ENCODE measurements at places on chromosomes 12 and 14.

GRCh38 chr12:96196781-96197180, 2.6 kb downstream of the ELK3 start:
- no peak for DNase-seq

DNA sequence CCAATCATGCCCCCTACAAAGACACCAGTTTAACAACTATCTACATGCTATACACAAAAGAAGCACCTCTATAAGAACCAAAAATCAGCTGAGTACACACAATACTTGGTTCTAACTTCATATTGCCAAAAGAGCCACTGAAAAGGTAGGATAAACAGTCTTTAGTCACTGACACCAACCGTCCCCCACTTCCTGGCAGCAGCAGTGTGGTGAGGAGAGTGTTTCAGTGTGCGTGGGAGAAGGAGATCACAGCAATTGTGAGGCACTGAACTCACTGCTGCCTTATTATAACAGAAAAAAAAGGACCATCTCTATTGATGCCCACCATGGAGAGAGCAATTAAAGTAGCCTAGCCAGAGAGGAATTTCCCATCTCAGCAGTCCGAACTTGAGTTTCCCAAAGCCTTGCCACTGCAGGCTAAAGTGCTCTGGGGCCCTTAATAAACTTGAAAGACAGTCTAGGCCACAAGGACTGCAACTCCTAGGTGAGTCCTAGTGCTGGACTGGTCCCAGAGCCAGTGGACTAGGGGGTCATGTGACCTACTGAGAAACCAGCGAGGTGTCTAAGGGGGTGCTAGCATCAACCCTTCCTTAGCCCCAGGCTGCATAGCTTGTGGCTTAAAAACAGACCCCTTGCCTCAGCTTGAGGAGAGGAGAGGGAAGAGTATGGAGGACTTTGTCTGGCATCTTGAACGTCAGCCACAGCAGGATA, 37.1 kb upstream of the LMNTD1 start:
- no peak for DNase-seq

DNA sequence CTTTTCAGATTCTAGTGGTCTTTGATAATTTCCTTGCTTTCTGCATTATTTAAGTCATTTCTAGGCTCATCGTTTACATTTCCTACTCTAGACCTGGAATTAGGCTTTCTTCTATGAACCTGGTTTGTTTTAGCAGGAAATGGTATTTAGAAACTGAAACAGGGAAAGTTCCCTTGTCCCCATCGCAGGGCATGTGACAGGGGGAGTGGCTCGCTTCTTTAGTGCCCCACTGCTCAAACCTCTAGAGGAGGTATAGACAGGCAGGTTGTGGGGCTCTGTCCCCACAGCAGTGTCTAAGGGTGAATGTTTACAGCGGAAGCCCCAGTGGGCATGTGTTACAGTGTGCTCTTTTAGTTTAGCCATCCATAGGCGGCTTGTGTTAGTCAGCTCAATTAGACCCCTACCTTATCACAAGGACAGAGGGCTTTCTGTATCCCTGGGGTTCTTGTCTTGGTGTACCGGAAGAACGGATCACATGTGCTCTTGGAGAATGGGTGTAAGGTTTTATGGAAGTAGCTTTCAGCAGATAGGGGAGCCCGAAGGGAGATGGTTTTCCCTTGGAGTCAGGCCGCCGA, 25.0 kb downstream of the IFT81 start:
- DNase-seq: no peak

- DNase-seq: no peak
These were observed 15.7 kb downstream of the SMCO2 start for GRCh38 chr12:27462151-27462694.

DNA sequence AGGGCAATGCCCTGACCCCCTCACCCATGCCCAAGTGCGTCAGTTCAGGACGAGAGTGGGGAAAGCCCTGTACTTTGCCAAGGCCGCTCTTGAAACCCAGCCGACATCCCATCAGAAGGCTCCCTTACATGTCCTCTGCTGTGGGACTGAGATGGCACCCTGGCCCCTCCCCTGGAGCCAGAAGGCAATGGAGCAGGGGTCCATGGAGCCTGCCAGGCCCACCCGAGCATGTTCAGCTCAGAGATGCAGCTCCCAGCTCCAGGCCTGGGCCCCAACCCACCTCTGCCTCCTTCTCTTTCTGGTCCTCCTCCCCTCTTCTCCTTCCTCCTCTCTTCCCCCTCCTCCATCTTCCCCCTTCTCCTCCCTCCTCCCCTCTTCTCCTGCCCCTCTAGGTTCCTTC, 95.5 kb downstream of the PAPOLA start:
- no peak for DNase-seq

DNA sequence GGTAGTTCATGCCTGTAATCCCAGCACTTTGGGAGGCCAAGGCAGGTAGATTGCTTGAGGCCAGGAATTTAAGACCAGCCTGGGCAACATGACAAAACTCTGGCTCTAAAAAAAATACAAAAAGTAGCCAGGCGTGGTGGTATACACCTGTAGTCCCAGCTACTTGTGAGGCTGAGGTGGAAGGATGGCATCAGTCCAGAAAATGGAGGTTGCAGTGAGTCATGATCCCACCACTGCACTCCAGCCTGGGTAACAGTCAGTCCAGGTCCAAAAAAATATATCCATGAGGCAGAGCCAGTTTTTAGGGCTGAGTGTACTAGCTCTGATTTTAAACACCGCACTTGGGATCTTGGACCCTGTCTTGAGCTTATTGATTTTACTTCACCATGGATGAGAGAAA, 30.6 kb upstream of the FICD start:
- DNase-seq: no peak

DNA sequence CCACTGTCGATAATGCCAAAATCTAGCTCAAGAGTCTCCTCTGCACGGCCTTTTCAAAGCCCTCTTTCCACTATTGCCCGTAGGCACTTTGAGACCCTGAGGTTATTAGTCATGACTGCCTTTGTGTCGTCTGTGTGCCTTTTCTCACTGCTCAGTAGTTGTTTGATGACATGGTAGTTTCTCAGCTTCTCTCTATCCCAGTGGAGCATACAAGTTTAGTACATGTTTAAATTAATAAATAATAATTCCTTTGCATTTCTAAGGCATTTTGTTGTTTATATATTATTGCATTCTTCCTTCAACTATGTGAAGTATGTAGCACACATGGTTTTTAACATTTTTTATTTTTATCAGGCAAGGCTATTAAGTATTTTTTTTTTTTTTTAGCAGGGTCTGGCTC, 458.1 kb downstream of the PCNX1 start:
- no peak for DNase-seq

DNA sequence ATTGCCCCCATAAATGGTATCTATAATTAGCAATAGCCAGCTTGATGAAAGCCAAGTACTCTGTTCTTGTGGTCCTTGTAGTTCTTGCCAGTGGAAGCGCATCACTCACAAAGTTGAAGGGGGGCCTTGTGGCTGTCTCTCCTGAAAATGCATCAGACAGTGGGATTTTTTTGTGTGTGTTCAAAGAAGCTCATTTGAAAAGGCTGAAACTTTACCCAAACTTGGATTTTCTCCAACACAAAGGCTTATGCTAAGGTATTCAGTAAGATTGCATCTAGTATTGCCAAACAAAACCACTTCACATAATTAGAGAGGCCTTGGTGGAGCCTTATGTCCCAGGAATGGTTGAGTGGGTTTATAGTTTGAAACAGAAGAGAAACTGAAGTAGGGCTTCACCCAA, 216.7 kb upstream of the TMTC1 start:
- no peak for DNase-seq

DNA sequence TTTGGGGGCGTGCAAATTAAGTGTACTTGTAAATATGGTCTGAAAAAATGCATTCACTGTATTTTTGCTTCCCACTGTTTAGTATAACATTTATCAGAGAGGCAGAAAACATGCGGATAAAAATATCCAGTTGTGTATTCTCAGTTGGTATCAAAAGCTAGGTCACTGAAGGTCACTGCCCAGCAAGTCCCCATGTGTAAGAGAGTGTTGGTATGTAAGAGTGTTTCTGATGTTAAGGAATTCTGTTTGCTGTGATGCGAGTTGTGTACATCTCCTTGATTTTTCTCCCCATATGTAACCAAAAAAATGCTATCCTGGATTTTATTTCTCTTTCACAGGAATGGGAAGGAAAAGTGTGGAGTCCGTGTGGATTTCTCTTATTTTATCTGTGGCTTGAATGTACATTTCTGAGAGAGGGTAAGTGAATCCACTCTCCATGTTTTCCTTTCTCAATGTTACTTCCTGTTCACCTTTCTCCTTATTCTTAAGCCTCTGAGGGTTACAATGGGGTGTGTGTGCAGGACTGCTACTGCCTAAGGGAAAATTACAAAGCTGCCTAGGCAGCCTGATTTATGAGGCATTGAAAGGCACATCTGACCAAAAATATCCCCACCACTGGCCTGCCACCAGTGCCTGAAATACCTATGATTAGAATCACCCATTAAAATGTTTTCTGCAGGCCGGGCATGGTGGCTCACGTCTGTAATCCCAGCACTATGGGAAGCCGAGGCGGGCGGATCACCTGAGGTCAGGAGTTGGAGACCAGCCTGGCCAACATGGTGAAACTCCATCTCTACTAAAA, 97.9 kb upstream of the USP44 start:
- no peak for DNase-seq

DNA sequence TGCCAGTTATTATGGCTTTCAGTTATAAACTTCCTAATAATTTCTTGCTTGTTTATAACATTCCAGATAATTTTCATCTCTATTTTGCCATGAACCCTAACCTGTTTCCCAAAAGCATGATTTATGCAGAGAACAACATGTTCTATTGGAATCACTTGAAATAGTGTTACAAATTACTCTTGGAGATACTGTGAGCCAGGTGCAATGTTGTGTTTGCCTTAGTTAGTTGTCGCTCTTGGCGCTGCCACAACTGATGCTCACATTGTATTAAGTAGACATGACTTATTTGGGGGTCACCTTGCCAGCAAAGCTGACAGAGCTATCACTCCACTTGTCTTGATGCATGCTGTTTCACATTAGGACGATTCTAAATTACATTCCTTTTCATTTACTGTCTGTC, 49.4 kb downstream of the TSPAN8 start:
- no peak for DNase-seq

DNA sequence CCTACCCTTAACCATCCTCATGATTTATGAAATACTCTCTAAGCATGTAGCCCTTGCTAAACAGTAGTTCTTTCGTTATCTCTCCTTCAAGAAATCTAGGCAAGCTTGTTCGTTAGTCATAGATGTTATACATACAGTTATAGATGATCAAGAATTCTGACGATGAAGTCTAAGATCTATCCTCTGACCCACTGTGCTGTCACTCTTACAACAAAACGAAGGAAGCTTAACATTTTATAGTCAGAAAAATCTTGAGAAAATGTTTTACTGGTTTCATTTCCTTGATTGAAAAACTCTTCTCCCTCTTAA, 68.9 kb downstream of the SPPL3 start:
- DNase-seq: no peak

GRCh38 chr14:98864211-98864610, 407.8 kb downstream of the BCL11B start:
- DNase-seq: no peak

- DNase-seq: no peak
These were observed 62.3 kb downstream of the GCH1 start for GRCh38 chr14:54840336-54840735.

- DNase-seq: no peak
These were observed 23.6 kb upstream of the FERMT2 start for GRCh38 chr14:52974406-52974805.

- no peak for DNase-seq
These were observed 23.6 kb downstream of the SAMD4A start for GRCh38 chr14:54590481-54590880.

DNA sequence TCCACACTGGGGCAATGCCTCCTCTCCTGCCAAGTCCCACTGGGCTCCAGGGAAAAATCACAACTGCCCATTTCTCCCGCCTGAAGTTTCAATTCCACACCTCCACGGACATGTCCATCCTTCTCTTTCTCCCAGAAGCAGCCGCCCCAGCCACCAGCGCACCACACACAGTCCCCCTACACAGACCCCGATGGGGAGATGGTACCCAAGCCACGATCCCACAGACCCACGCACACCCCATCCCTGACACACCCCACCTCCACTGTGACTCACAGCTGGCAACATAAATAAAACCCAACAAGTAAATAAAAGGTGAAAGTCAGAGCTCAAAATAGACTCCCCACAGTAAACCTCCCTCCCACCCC, 2.6 kb downstream of the MSI1 start:
- DNase-seq: no peak

DNA sequence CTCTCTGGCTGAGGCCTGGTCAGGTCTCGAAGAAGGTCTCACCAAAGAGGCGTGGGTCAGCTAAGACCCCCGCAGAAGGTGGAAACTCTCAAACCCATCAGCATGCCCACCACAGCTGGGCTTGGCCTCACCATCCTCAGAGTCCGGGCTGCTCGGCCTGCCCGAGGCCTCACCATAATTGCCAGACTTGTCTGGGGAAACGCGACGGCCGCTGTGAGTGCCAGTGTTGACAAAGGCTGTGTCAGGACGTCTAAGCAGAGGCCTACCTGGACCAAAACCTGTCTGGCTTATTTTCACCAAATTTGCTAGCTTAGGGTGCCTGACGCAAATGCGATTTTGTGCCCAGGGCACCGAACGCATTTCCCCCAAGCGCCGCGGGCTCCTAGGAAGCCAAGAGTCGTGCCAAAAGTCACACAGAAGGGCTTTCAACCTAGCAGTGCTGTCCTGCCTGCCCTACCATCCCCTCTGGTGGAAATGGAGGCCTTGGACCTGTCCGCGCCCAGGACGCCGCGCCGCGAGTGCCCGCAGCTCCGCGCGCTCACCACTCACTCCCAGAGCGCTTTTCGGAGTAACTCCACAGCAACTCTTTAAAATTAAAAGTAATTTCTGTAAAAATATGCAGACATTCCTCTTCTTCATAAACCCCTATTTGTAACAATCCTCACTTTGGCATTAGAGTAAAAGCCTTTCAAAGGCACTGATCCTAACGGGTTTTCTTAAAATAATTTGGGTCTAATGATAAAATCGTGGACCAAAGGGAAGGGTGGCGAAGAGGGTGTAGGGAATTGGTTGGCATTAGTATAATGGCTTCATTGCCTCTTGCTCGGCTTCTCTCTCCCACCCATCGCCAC, 1.2 kb upstream of the ALX1 start:
- DNase-seq: no peak

DNA sequence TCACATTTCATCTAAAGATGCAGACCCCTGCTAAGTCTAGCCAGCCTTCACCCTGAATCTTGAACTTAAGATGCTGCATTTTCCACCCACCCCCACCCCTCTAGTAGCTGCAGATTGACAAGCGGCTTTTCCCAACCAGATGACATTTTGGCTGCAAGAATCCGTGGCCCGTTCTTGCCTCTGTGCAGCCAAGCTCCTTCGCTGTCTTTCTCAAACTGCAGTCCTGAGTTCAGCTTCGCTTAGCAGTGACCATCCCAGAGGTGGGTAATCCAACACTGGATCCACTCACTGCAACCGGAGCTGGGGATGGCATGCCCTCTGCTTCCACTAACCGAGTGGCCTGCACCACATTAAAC, 765 bp upstream of the NFYB start:
- DNase-seq: no peak
